Myocyte (in vitro differentiated cells): ENCODE measurements at places on chromosomes 12 and 14. TPM values are rescaled to one million over a fixed set of nuclear protein-coding genes. Genes with fewer than 3 reads are reported as not detected.

NRDE2 gene
- total RNA-seq = 5.0 and 7.6 TPM in 2 replicates

- DNase-seq = peak; percentile 13
Observed at GRCh38 chr14:20477211-20477876, 8.1 kb downstream of the PNP start.

DNA sequence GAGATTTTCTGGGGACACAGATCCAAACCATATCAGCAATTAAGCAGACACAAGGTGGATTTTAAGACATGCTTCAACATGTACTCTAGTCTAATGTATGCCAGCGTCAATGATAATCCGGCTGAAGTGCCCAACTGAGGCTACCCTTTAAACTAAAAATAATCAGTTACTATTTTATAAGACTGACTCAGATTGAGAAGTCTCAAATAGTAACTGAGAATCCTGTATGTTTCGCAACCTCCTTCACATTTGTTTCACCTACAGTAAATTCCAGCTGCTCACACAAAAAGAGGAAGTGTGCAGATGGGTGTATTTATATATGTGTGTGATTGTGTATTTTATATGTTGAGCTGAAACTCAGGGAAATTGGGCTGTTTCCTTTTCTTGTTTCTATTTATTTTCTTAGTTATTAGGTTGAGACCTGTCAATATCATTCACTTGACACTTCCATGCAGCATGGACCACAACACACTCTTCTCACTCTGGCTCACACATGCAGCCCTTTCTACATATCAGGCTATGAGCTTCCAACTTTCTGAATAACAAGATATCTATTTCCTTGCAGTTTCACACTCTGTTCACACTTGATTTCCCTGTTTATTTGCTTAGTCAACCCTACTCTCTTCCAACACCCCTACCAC, 1224.9 kb upstream of the TMEM132C start:
- DNase-seq = no peak

ANKS1B gene
- total RNA-seq = 1.5 and 2.1 TPM in 2 replicates

PRICKLE1 gene
- 12.3 and 15.6 TPM in 2 replicates for total RNA-seq

- no peak for DNase-seq
Observed at GRCh38 chr12:623172-623864, 39.9 kb downstream of the NINJ2 start.

SYCP3 gene
- total RNA-seq = 0.05 and 0.21 TPM in 2 replicates

GRCh38 chr12:50123203-50123602, 11.2 kb downstream of the COX14 start:
- DNase-seq = no peak

- DNase-seq = no peak
Observed at GRCh38 chr12:76813972-76814371, 50.1 kb downstream of the ZDHHC17 start.

- no peak for DNase-seq
Observed at GRCh38 chr12:95986635-95987570, 9.2 kb downstream of the HAL start.

GRCh38 chr14:20614038-20614840, 23.1 kb upstream of the RNASE12 start:
- no peak for DNase-seq

RASSF9 gene
- total RNA-seq = 0.05 and 0.08 TPM in 2 replicates

SELPLG gene
- total RNA-seq = 2.4 and 2.9 TPM in 2 replicates

GRCh38 chr12:58981961-58982360, 61.7 kb upstream of the LRIG3 start:
- DNase-seq = peak; percentile 49

ISM2 gene
- total RNA-seq = 0.05 TPM in 1 of 2 replicates, not detected in the other

MYO1A gene
- total RNA-seq = not detected in 2 replicates

MAP3K9 gene
- total RNA-seq = 0.42 and 0.53 TPM in 2 replicates

DNA sequence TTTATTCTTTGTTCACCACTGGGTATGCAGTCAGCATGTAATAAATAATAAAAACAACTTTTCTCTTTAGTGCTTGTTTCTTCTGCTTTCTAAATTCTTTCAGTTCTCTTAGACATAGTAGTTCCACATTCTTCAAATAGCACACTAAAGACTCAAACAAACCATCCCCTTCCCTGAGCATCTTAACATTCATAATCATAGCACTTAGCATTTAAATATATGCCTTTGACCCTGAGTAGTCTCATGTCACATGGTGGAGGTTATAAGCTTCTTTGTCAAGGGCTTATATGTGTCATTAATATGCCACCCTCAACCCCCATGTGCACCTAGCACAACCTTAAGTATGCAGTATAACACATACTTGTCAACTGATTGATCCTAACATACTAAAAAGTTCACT, 212.7 kb downstream of the PHLDA1 start:
- DNase-seq = no peak

MGST1 gene
- 76.7 and 84.2 TPM in 2 replicates for total RNA-seq

RFX4 gene
- total RNA-seq = not detected in 2 replicates

- DNase-seq = no peak
Observed at GRCh38 chr14:56357428-56357827, 222.2 kb upstream of the TMEM260 start.

- no peak for DNase-seq
Observed at GRCh38 chr12:90020881-90021280, 312.2 kb upstream of the ATP2B1 start.

GRCh38 chr14:53596853-53597525, 359.6 kb downstream of the BMP4 start:
- DNase-seq = peak; percentile 23

KRT73 gene
- total RNA-seq = not detected in 2 replicates

GRCh38 chr14:93023802-93024434, 91.8 kb downstream of the ITPK1 start:
- no peak for DNase-seq

DNA sequence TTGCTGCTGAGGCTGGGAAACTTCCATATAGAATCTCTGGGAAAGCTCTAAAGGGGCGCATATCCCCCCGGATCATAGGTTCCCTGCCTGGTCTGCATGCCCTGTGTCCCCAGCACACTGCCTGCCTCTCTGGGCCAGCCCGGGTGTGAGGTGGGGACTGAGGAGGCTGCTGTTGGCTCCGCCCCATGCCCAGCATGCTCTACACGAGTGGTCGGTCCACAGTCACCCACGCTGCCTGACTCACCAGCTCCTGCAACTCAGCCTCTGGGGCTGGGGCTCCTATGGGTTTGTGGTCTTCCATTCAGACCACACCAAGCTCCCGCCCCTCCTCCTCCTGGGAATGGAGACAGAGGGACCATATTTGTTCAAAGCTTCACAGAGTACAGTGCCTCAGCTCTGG, 88.5 kb upstream of the ANO2 start:
- DNase-seq = peak; percentile 44

KLHL42 gene
- total RNA-seq = 7.4 and 9.2 TPM in 2 replicates

DNA sequence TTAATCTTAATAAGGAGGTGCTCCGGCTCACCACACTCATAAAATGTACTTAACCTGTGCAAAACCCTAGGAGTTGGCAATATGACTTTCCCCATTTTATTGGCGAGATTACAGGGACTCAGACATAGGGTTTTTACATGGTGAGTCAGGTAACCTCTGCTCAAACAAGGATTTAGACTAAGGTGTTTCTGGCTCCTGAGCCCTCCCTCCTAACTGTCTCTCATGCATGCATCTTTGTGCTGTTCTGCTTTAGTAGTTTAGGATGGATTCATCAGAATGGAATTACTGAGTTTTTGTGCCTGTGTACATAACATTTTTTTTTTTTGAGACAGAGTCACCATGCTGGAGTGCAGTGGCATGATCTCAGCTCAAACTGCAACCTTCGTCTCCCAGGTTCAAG, 993.3 kb upstream of the TMEM132C start:
- DNase-seq = no peak

GRCh38 chr14:68476212-68477109, 316.4 kb downstream of the ZFP36L1 start:
- DNase-seq = peak; percentile 79

- peak; percentile 88 for DNase-seq
Observed at GRCh38 chr14:54566410-54567223, at the start of gene SAMD4A. TSS of gene SAMD4A (plus strand) at chr14:54567128. CDS start at chr14:54567917, 789 bp downstream.

RITA1 gene
- total RNA-seq = 43.7 and 65.3 TPM in 2 replicates

NOS1 gene
- not detected in 2 replicates for total RNA-seq

OAS2 gene
- 5.6 and 9.1 TPM in 2 replicates for total RNA-seq
